ENCODE measurements at places on chromosomes 2 and 18.
A peak's percentile ranks its signal among the peaks of the same experiment; 100 is the strongest.

DNA sequence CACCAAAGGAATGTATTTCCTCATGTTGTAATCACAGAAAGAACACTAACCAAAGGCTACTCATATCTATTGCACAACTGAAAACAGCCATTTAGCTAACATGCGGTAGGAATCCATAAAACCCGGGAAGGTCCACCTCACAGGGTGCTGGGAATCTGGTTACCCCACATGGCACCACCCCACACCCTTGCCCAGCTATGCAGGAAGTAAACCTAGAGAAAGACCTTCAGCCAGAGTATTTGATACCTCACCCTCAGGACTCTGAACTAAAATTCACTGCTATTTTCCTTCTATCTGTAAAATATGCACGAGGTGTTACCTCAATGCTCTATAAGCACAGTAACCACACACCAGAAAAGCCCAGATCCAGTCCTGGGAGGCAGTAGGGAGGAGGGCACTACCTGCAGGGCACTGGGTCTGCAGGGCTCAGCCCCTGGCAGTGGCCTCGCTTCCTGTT lies 45.8 kb downstream of the PTPN2 start:
- DNase-seq = no peak

- DNase-seq = no peak
Measured at GRCh38 chr2:28407131-28407975, 14.7 kb downstream of the FOSL2 start.

DNA sequence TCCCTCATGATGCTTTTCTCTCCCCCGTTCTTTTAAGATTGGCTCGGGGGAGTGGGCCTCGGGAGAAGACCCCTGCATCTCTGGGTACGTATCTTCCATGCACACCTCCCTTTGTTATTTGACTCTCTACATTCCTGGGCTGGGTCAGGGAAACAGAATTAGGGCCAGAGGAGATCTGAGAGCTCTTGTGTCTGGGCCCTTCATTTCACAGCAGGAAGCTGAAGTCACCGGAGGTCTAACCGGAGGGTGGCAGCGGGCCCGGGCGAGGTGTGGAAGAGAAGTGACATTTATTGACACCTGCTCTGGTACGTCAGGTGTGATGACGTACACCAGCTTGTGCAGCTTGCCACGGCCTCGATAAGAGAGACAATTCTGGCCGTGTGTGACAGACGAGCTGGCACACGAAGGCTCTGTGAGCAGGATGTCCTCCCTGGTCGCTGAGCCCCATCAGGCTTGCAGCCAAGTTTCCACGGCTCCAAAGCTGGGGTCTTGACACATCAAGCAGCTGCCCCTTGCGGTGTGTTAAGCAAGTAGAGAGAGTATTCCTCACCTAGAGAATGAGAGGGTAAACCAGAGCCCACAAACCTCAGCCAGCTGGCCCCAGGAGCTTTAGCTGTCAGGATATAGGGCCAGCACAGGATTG lies 30.4 kb downstream of the TOGARAM2 start:
- DNase-seq = no peak

- DNase-seq = no peak
Measured at GRCh38 chr2:70143314-70144150, 47.3 kb downstream of the C2orf42 start.

GRCh38 chr2:27033253-27033852 lies 588 bp downstream of the TMEM214 start:
- no peak for DNase-seq

DNA sequence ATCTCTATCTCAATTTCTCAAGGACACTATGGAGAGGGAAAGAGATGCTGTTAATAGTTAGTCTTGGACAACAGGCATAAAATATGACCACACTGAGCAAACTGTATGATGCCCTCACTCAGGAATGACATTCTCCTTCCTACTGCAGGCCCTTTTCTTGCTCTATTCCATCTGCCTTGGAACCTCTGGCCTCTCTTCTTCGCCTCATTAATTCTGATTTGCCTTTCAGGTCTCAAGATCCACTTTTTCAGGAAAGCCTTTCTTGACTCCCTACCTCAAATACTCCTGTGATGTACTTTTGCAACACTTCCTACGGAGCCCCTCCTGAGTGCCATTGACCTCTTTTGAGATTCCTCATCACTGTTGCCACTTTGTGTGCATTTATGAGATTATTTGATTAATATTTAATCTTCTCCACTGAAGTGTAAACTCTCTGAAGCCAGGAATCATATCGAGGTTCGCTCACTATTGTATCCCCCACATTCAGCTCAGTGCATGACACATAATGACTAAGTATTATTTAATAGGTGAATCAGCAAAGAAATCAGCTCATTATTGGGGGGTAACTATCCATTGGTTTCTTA lies 21.3 kb upstream of the SPP2 start:
- DNase-seq = no peak

- no peak for DNase-seq
Measured at GRCh38 chr2:54041135-54041534, 70.3 kb upstream of the PSME4 start.

- DNase-seq = no peak
Measured at GRCh38 chr2:161228511-161229240, 68.4 kb downstream of the TANK start.

DNA sequence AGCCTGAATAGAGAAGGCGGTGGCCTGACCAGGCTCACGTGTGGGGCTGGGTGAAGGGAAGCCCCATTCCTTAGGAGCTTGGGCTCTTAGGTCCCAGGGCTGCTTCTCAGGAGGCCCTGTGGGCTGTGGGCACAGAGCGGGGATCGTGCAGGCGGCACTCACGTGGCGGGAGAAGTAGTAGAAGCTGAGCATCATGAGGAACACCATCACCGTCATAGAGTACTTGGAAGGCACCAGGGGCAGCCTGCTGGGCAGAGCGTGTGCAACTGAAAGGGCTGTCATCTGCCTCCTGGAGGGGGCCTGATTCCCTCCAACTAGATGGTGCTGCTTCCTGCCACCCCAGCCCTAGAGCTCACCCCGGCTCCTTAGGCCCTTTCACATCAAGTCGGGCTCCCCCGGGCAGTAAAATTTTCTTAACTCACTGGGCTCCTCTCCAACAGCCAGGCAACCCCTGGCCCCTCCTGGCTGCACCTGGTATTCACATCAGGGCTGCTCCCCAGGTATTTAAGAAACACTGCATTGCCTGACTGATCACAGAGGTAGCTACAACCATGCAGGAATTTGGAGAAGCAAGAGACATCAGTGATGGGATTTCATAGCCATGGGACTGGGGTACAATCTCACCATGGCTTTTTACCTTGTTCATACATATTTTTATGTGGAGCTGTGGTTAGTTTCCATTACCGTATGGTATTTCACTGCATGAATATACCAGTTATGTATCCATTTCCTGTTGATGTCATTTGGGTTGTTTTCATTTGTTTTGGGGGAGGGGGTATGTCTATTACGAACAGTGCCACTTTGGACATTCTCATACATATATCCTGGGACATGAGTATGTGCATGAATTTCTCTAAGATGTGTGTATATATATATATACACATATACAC lies 32.9 kb downstream of the CENPO start:
- DNase-seq = no peak

DNA sequence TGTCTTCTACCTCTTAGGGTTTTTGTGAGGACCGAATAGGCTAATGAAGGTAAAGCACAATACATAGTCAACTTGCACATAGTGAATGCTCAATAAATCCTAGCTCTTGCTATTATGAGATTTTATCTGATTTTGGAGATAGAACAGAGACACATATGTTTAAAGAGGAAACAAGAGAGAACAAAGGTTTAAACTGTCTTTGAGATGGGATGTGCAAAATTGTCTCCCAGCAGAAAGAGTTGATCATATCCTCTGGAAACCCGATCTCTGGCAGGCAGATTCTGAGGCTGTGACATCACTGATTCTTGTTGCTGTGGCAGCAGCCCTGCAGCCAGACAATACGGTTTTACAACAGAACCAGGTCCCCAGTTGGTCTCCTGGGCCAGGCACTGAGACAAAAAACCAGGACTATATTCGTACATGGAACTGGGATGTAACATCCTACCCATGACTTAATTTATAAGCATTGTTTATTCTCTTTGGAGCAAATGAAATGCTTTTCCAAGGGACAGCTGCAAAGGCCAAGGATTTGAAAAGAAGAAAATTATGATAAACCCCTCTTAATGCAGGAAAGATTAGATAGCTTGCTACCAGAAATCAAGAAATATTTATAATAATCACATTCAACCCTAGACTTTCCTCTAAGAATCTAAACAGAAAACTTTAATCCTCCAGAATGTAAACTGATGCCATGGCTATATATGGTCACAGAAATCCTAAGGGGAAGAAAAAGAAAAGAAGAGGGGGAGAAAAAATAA lies 80.2 kb downstream of the SLC8A1 start:
- no peak for DNase-seq

- no peak for DNase-seq
Measured at GRCh38 chr2:7023542-7023941, 106.3 kb downstream of the RNF144A start.

- no peak for DNase-seq
Measured at GRCh38 chr2:28658369-28658768, 93.3 kb upstream of the PPP1CB start.

GRCh38 chr2:182499706-182500470 lies 73.1 kb upstream of the PDE1A start:
- no peak for DNase-seq

- peak; percentile 77 for DNase-seq
Measured at GRCh38 chr18:63262369-63263335, 56.9 kb downstream of the BCL2 start.

DNA sequence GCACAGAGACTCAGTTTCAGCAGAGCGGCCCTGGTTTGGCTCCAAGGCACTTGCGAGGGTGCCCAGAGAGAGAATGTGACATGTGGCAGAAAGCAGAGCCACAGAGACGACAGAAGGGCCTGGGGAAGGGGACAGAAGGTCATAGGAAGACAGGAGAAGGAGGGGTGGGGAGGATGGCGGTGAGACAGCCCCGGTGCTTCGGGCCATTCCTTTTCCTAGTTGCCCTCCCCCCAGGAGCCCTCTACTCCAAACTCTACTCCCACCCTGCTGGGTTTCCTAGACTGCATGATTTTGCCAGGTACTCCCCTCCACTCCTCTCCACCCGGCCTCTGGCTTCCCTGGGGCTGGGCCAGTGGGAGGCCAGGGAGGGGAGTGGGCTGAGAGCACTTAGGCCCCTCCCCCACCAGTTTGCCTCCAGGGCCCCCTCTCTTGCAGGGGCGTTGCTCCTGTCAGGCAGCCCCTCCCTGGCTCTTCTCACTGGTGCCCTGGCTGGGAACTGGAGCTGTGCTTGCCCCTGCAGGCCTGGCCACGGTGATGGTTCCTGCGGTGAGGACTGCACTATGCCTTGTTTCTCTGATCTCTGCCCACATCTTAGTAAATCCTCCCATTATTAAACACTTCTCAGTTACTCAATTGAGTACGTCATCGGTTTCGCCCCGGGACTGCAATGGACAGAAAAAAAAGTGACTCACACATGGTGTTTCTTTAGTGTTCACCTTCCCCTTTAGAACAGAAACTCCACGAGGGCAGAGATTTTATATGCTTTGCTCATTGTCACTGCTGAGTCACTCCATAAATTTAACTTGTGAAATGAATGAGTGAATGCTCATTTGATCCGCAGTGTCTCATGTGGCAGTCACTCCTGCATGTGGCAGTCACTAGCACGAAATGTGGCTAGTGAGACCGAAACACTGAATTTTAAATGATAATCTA lies 58.7 kb upstream of the SP3 start:
- DNase-seq = no peak

DNA sequence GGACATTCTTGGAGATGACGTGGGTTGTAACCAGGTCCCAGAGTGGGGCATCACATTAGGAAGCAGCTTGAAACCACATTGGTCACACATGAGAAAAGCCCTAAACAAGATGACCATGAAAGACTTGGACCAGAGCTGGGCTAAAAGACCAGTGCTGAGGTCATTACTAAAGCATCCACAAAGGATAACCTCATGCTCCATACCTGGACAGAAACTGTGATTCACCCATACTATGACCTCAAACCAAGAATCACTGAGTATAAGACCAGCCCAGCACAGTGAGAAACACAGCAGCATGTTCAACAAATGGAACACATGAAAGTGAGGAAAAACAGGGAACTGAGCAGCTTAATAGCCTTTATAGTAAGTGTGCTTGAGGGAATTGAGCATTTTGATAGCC lies 635.5 kb upstream of the NETO1 start:
- DNase-seq = no peak

DNA sequence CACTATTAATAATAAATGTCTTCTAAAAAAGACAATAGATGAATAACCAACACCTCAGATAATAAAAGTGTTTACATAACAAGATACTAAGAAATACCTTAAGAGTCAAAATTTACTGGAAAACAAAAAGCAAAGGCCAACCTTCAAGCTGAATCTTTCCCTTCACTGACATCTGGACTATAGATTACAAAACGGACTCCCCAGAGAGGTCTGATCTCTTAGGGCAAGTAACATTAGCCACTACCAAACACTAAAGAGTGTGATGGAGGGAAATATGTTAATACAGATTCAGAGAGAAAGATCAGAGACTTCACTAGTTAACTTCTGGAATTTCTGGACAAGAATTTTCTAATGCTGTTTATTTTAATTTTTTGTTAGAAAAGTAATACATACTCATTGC lies 13.9 kb downstream of the CLASP1 start:
- no peak for DNase-seq

GRCh38 chr2:104249629-104250028 lies 604.3 kb upstream of the POU3F3 start:
- no peak for DNase-seq

DNA sequence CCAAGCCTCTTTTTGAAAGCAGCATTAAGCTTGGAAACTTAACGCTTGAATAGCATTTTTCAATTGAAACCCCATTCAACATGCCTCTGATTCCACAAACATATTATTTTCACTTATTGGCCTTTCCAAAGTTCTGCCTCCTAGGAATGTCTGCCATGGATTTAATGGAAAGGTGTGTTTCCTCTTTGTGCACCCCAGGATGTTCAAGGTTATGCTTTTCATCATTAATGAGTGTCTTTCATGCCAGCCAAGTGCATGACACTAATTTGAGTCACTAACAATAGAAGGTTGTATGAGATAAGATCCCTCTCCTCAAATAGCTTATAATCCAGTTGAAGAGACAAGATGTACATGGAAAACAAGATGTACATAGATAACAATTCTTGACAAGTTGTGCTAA lies 84.7 kb downstream of the ALPK2 start:
- no peak for DNase-seq

All from hippocampal formation (tissue), 2 donors.